Fibroblast of mammary gland (primary cell): ENCODE measurements at places on chromosomes 5 and 9.
A peak's percentile ranks its signal among the peaks of the same experiment; 100 is the strongest.

- peak; percentile 8 for DNase-seq
Measured at GRCh38 chr9:114908104-114908622, 22.2 kb downstream of the TNFSF8 start.

DNA sequence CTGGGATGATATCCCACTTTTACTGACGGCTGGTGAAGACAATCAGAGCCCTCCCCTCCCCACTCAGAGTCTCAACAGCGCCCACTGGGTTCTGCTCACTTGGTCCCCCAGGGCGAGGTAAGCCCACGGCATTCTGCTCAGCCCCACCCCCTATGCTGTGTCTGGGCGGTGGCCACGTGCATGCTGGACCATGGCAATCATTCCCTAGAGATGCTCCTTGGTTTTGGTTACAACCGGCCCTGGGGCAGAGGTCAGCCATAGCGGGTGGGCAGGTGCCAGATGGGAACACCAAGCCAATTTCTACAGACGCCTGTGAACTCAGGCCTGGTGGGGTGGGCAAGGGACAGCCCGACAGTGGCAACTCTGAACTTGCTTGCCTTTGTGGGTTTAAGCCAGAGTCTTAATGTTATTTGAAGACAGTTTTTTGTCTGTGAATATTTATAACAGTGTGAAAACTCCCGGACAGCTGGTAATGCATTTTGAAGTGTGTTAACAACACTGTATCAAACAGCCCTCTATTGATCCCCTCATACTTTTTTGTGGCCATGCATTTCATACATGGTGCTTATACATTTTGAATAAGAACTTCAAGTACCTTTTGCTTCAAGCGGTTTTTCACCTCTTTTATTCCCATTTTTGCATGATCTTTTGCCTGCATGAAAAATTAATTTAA is 94.2 kb downstream of the CRB2 start:
- no peak for DNase-seq

- DNase-seq: no peak
Measured at GRCh38 chr5:122141751-122142150, 12.4 kb downstream of the ZNF474 start.

DNA sequence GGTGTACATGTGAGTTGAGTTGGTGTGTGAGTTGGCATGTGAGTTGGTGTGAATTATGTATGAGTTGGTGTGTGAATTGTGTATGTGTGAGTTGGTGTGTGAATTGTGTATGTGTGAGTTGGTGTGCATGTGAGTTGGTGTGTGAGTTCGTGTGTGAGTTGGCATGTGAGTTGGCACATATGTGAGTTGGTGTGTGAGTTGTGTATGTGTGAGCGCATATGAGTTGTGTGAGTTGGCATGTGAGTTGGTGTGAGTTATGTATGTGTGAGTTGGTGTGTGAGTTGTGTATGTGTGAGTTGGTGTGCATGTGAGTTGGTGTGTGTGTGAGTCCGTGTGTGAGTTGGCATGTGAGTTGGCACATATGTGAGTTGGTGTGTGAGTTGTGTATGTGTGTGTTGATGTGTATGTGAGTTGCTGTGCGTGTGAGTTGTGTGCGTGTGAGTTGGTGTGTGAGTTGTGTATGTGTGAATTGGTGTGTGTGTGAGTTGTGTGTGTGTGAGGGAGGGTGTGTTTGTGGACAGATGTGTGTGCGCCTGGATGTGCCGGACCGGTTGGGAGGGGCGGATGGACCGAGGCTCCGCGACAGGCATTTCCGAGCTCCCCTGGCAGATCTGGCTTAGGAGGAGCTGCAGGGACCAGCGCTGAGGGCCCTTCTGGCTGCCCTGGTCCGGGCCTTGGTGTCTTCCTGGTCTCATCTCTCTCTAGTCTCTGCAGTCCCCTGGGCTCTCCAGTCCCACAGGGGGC is 162.5 kb upstream of the IER5L start:
- no peak for DNase-seq

DNA sequence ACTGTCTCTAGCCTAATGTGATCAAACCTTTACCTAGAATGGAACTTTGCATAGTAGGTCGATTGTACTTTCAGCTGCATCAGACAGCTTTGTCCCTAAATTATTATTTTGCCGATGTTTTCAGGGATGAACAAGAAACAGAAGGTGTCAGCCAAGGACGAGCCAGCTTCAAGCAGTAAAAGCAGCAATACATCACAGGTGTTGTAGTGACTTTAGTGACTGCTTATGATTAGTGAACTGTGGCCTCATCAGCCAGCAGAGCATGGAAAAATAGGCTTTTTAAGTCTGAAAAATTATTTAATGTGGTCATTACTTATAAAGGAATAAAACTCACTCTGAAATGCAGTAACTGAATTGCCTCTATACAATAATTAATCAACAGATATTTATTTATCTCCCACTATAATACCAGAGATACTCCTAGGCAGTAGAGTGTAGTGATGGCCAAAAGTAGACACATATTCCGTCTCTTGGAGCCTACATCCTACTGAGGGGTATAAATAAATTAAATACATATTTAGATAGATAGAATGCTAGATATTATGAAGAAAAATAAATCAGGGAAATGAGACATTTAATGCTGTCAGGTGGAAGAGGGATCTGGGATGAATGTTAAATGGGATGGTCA is 166.3 kb downstream of the PARP8 start:
- DNase-seq: no peak

DNA sequence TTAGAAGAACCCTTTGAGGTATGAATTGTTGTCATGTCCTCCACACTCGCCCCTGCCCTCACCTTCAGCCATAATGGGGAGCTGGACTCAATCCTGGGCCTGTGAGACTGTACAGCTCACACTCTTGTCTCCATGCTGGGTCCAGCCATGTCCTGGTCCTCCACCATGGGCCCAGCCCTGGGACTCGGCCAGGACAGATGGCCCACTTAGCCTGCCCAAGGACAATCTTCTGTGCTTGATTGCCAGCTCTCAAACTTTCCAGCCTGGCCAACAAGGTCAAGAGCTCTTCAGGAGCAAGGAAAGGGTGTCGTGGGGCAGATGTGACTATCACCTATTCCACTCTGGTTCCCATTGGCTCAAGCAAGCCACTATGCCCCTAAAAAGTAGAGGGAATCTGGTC is 90.8 kb downstream of the HRH2 start:
- DNase-seq: no peak

DNA sequence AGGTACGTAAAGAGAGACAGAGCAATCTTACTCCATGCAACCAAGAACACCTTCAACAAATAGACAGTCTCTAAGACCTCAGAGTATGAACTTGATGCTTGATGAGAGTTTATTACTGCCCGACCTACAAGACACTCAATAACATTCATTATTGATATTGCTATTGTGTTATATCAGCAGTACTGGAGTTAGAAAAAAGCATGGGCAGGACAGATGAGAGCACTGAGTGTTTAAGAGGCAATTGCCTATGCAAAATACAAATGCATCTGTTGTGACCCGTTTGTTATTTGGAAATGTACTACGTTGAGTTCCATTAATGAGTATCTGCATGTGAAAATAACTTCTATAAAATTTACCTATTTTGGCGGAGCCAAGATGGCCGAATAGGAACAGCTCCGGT is 8.1 kb upstream of the MARCOL start:
- no peak for DNase-seq

DNA sequence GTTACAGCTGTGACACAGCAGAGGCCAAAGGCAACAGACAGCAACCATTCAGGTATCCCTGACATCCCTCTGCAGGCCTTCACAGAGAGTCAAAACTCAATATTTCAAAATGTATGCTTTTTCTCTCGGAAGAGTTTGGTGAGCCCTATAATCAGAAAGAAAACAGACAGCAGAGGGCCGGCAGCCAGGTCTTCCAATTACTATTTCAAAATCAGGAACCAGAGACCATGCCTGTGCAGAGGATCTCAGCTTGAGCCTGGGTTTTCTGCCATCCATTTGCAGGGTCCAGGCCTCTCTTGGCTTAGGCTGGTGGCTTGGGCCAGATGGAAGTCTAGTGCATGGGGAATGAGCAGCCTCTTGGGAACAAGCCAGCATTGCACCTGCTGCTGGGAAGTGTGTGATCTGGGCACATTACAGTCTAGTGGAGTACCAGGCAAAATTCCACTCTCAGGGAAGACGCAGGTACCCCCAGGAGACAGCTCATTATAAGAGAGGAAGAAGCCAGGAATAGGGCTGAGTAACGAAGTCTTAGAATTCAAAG is 231.3 kb downstream of the ENC1 start:
- DNase-seq: no peak

GRCh38 chr9:110799396-110799795 is 130.8 kb downstream of the MUSK start:
- peak; percentile 42 for DNase-seq

GRCh38 chr5:158456756-158457155 is 597.8 kb upstream of the CLINT1 start:
- peak; percentile 98 for DNase-seq

DNA sequence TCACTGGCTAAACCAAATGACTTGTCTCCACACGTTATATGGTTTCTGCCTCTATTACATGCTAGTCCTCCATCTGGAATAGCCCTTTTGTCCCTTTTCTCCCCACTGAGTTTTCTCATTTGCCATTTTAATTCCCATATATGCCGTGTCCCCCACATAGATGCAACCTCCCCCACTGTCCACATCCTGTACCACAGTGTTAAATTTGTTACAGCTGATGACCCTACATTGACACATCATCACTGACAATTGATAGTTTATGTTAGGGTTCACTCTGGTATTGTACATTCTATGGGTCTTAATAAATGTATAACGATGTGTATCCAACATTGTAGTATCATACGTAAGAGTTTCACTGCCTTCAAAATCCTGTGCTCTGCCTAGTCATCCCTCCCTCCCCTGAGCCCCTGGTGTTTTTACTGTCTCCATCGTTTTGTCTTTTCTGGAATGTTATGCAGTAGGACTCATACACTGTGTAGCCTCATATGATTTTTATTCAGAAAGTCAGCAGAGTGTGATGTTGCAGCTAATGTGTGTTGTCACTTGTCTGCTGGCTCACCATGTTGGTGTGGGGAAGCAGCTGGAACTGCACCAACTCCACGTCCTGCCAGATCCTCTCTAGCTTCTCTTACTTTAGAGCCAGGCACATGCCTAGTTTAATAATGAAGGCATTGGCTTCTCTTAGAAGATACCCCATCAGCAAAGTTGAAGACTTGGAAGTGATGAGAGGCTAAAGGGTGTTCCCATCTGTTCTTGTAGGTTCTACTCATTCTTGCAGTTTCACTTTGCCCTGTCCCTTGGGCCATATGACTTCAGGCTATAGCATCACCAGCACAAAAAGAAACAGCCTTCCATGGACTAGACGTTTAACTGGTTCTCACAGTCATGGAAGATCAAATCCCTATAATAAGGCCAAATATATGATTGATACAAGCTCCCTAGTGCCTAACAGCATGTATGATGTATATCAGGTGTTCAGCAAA is 30.2 kb downstream of the LRRC70 start:
- DNase-seq: peak; percentile 6

DNA sequence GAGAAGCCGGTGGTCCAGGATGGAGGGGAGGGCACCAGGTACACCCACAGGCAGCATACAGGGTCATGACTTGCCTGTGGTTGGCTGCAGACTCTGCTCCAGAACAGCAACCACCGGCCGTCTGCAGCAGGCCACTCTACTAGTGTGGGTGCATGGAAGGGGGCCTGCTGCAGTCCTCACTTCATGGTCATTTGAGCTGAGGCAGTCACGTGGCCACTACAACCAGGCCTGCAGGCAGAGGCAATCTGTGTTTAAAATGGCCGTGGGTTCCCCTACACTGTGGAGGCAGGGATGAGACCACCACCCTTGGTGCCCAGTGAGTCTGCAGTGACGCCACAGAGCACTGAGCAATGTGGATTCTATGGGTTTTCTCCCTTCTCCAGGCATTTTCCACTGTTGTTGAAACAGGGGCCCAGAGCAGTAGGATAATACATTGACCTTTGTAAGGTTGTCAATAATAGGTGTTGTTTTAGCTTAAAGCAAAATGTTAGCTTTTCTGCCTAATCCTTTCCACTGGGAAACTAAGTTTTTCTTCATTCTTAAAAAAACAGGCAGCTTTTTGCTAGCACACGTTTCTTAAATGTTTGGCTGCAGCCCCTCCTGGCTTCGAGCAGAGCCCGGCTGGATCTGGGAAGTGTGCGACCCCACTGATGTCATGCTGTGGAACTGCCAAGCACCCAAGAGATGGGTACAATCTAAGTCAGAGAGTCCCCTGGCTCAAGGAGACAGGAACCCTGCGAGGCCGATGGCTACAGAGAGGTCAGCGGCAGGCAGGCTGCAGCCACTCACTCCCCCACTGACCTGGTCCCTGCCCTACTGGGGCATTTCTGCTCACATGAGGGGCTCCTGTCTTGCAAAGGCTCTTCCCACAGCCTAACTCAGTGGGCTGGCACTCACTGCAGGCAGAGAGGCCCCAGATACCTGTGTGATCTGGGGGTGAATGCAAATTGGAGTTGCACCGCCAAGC is 21.2 kb downstream of the GADD45G start:
- DNase-seq: no peak

DNA sequence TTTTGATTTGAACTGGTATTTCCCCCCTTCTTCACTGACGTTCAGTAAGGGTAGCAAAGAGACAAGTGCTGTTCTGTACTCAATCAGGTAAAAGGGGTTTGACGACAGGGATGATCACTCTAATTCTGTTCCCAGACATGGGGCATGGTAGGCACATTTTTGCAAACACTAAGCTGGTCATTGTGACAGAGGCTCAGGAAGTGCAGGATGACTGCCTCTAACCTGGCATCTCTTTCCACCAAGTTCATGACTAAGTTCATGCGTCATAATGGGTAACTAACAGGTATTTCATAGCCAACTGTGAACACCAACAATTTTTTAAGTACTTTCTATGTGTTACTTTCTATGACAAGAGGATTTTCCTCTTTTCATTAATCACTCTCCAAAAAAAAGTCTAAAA is 166.5 kb downstream of the MAPKAP1 start:
- DNase-seq: no peak

- no peak for DNase-seq
Measured at GRCh38 chr5:146193285-146193684, 10.1 kb upstream of the RBM27 start.

GRCh38 chr5:173915310-173916014 is 27.3 kb downstream of the CPEB4 start:
- DNase-seq: no peak

GRCh38 chr5:122300374-122300773 is 11.7 kb upstream of the SNCAIP start:
- no peak for DNase-seq

DNA sequence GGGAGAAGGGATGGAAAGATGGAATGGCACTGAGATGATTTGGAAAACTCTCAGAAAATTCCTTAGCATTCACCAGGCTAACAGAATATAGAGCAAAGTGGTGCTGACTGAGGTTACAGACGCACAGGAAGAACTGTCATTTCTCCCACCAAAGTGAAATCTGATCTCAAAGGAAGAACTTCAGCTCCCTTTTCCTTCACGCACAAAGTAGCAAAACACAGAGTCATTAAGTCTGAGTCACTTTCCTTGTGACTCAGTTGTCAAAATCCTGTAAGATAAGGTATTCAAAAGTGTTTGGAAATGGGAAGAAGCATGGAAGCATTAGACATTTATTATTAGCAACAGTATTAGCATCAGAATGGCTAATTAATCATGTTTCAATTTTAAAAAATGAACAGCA is 11.7 kb downstream of the MPDZ start:
- peak; percentile 93 for DNase-seq

GRCh38 chr9:22813529-22813928 is 366.9 kb downstream of the DMRTA1 start:
- DNase-seq: peak; percentile 46

- peak; percentile 6 for DNase-seq
Measured at GRCh38 chr9:132943651-132944293, 644 bp downstream of the TSC1 start.

GRCh38 chr9:87593359-87593980 is 95.8 kb downstream of the DAPK1 start:
- no peak for DNase-seq
